HT1080 (cell line): ENCODE measurements at places on chromosomes 6 and 20.

GRCh38 chr6:116648156-116648555 lies 20.4 kb downstream of the ZUP1 start:
- DNase-seq, result no peak

GRCh38 chr6:150992703-150993102 lies 127.2 kb downstream of the MTHFD1L start:
- DNase-seq, result no peak

DNA sequence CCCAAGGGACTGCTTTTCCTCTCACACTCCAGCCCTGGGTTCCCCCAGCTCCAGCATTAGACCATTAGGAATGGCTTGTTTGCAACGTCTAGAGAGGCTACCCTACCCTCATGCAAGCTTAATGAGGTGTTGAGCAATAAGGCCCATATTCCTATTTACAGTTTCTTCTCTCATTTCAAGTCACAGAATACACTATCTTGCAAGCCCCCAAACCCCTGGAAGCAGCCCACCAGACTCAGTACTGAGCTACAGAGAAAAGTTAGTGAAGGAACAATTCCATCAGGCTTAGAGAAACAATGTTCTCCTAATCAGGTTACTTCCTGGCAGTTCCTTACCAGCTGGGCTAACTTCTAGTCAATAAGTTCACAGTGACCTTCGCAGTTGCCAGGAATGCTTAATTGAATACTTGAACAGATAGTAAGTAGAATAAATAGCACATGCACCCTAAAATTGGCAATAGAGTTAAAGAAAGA lies 606.5 kb upstream of the NOX3 start:
- DNase-seq, result no peak

- no peak for DNase-seq
These were observed 219.3 kb downstream of the DHX35 start for GRCh38 chr20:39181490-39181889.

DNA sequence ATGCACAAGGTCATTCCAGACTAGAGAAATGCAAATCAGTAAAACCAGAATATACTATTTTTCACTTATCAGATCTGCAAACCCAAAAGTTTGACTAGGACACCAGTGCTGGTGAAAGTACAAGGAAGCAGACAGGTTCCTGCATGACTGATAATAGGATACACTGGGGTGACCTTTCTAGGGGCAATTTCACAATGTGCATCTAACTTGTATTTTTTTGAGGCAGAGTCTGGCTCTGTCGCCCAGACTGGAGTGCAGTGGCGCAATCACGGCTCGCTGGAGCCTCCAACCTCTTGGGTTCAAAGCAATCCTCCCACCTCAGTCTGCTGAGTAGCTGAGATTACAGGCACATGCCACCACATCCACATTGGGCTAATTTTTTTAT lies 11.4 kb downstream of the COMMD7 start:
- DNase-seq, result no peak

- DNase-seq, result no peak
These were observed 32.3 kb downstream of the MOXD1 start for GRCh38 chr6:132368916-132369481.

DNA sequence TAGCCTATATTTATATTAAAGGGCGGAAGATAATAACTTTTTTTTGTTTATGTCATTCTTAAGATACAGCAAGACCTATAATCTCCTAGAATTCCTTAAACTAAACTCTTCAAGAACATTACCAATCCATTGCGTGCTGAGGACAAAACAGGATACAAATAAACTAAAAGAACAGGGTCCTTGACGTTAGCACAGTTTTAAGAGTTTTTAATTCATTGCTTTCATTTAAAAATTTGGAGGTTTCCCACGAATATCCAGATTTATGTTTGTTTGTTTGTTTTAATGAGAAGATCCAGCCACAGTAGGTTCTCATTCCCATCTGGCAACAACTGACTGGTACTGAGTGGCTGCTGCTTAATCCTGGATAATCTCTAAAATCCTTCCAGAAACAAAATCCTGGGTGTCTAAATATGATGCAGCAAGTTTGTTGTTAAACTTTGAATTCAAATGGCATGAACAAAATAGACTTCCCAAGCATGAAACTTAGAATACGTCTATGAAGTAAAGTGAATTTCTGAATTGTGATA lies 153.7 kb downstream of the HACE1 start:
- DNase-seq, result no peak

DNA sequence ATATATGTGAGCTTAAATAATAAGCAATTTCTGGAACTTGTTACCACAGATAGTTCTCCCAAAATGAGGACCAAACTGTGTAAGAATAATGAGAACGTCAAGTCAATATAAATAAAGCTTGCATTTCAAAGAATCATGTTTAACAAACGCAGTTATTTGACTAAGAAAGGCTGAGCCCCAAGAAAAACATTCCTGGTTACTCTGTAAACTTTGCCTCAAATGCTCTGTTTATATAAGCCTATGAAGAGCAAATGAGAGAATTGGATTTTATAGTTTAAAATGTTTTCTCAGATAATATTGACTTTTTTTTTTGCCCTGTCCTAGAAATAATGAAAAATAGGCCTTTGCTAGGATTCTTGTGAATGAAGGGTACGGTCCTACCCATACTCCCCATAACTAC lies 81.3 kb downstream of the C6orf52 start:
- DNase-seq, result no peak

- DNase-seq, result peak; percentile 48
These were observed 610.5 kb downstream of the HTR1B start for GRCh38 chr6:76852776-76853175.

GRCh38 chr6:113644861-113645575 lies 212.1 kb upstream of the MARCKS start:
- DNase-seq, result peak; percentile 92

GRCh38 chr6:13075141-13075845 lies 253.0 kb downstream of the TBC1D7 start:
- no peak for DNase-seq

DNA sequence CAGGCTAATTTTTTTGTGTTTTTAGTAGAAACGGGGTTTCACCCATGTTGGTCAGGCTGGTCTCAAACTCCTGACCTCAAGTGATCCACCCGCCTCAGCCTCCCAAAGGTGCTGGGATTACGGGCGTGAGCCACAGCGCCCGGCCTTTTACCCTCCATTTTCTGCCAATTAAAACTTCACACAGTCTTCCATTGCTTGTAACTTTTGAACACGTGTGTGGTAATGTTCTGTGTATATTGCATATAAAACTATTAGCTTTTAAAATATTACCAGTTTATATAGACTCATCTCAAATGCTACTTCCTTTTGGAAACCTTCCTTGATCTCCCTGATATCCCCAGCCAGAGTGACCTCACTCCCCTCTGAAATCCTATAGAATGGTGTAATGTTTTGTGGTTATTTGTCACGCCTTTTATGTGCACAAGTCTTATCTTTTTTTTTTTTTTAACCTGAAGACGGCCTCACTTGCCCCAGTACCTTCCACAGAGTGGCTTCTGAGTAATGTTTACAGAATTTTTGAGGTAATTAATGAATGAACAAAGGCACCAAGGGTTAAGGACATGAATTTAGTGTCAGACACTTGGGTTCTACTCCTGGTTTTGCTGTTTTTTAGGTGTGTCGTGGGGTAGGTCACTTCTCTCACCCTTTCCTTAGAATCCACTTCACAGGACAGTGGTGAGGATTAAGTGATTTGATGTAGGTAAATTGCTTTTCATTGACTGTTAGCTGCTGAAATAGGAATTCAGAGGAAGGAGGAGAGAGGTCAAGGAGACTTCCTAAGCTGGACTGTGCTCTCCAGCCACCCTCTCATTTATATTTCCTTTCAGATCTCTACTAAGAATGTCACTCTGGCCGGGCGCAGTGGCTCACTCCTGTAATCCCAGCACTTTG lies 11.2 kb upstream of the MMP24 start:
- peak; percentile 84 for DNase-seq

DNA sequence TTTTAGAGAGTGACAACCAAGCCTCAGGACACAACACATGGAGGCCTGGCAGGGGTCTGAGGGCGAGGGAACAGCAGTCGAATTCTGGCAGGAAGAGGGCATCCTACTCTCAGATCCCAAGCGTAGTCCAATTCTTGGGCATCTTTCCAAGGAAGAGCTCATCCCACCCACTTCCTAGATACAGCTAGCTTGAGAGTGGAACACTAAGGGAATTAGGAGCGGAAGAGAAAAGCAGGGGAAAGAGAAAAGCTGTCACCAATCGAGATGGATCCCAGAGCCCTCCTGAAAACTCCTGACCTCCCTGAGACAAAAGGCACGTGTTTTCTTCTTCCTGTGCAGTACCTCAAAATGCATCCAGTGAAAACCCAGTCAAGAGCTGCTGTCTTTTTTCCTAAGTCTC lies 67.1 kb downstream of the GFOD1 start:
- DNase-seq, result no peak

- DNase-seq, result no peak
These were observed 4.7 kb upstream of the SLC22A16 start for GRCh38 chr6:110481081-110481480.

DNA sequence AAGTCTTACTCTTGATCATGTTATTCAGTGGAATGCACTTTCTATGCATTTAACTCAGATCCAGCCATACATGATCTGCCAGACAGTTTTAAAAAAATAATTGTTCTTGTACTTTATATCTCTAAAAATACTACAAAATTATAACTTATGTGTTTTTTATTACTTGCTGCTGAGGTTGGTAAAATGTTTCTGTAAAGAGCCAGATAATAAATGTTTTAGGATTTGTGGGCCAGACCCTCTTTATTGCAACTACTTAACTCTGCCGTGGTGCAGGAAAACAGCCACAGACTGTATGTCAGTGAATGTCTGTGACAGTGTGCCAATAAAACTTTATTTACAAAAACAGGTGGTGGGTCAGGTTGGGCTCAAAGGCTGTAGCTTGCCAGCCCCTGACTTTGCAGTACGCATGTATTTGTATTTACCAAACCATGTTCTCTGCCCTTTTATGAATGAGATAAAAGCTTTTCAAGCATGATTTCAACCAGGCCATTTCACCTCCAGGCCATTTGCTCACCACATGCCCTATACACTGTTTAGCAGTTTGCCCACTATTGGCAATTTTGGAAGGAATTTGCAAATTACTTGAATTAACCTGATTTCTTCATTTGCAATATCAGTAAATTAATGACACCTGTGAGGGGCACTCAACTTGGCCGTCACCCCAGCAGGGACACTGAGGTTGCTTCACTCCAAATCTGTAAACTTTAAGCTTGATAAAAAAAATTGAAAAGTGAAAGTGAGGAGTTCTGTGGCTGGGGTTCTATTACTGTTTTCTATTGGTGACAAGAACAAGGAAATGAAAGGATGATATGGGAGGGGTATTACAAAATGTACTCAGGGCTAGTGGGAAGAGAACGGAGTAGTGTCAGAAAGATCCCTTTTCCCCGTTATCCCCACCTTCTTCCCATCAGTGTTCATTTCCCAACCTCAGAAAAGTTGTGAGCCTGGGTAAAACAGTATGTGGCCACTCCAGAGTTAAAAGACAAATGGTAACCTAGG lies 133.4 kb downstream of the CEBPB start:
- no peak for DNase-seq

GRCh38 chr6:21942897-21943296 lies 349.3 kb downstream of the SOX4 start:
- DNase-seq, result no peak

DNA sequence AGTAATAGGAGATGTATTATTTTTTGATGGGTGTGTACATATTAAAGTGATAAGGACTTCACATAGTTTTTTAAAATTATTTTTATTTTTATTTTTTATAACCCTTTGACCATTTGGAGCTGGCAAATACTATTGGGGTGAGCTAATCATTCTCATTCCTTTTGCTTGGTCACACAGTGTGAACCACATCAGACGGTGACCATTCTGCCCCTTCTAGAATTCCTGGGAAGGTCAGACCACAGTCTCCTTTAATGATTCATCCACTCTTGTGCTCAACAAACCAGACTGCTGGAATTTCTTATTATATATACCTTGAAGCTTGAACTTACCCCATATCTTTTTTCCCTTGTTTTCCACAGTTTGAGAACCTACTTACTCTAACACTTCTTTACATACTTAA lies 23.9 kb upstream of the PRL start:
- DNase-seq, result peak; percentile 79

DNA sequence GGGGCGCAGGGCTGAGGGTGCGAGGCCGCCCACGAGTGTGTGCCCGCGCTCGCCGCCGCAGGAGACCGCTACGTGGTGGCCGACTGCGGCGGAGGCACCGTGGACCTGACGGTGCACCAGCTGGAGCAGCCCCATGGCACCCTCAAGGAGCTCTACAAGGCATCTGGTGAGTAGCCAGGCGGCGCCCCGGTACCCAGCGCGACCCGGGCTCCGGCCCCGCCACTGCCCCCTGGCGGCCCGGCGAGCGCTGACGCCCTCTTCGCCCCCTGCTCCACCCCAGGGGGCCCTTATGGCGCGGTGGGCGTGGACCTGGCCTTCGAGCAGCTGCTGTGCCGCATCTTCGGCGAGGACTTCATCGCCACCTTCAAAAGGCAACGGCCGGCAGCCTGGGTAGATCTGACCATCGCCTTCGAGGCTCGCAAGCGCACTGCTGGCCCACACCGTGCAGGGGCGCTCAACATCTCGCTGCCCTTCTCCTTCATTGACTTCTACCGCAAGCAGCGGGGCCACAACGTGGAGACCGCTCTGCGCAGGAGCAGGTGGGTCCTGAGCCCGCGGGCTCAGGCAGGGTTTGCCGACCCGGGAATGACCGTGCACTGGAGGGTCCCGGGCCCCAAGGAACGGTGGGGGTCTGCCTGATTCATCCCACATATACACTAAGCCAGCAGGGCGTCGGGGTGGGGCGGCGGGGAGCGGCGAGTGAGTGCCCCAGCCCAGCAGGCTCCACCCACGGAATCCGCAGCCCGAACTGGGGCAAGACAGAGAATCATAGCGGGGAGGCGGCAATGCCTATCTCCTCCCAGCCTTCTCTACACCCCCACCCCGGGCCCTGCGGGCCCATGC lies 17.4 kb downstream of the HSPA12B start:
- no peak for DNase-seq

- DNase-seq, result peak; percentile 65
These were observed 210.8 kb downstream of the ARHGAP18 start for GRCh38 chr6:129498950-129499842.

DNA sequence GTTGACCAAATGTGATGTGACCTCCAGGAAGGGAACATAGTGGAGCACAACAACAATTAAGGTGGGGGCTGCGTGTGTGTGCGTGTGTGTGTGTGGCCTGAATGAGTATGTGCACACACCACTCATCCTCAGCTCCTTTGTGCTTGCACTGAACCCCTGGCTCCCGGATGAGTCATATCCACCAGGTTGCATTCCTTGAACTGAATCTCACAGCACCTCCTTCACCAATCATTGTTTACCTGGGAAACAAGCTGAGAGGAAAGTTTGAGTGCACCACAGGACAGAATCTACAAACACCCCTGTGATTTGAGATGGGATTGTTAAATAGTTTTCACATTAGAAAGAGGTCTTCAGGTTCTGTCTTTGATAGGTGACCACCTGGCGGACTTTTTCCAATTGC lies 33.7 kb upstream of the GPR6 start:
- DNase-seq, result peak; percentile 60

- no peak for DNase-seq
These were observed 150.7 kb downstream of the OPN5 start for GRCh38 chr6:47932575-47932974.
